Activated CD8-positive, alpha-beta T cell treated with anti-CD3 and anti-CD28 coated beads, Interleukin-2, amount 10 ng/mL, durations not matched to agents 7 days and 5 days (primary cell): ENCODE measurements at places on chromosomes 7 and 10. TPM values are rescaled to one million over a fixed set of nuclear protein-coding genes. Genes with fewer than 3 reads are reported as not detected.

ZNF511 gene
- total RNA-seq: 61.4 TPM

SH2B2 gene
- total RNA-seq: 0.16 TPM

TLX1 gene
- not detected for total RNA-seq

FAM180A gene
- not detected for total RNA-seq

DNA sequence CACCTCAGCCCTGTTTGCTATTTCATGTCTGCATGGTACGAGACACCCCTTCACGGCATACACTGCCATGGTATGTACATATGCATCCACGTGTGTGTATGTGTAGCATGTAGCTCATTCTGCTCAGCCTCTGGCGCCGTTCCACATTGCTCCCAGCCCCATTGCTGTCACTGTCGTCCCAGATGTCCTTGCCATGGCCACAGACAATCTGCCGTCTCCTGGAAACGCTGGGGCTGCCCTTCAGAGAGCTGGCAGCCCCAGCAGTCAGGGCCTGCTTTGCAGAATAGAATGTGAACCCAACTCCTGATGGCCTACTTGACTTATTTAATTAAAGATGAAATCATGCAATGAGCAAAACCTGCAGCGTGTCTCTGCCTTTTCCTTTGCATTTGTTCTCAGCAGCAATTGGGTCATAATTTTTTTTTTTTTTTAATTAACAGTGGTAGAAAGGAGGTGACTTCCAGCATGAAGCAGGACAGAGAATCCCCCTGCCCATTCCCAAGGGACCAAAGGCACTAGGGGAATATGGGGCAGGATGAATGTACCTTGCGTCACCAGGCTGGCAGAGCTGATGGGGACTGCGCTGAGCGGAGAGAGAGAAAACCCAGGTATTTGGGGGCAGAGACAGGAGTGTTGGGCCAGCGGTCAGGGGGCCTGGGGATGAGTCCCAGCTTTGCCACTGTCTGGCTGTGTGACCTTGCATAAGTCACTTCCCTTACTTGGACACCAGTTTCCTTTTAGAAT, 49.2 kb downstream of the CHST3 start:
- DNase-seq: no peak

DNA sequence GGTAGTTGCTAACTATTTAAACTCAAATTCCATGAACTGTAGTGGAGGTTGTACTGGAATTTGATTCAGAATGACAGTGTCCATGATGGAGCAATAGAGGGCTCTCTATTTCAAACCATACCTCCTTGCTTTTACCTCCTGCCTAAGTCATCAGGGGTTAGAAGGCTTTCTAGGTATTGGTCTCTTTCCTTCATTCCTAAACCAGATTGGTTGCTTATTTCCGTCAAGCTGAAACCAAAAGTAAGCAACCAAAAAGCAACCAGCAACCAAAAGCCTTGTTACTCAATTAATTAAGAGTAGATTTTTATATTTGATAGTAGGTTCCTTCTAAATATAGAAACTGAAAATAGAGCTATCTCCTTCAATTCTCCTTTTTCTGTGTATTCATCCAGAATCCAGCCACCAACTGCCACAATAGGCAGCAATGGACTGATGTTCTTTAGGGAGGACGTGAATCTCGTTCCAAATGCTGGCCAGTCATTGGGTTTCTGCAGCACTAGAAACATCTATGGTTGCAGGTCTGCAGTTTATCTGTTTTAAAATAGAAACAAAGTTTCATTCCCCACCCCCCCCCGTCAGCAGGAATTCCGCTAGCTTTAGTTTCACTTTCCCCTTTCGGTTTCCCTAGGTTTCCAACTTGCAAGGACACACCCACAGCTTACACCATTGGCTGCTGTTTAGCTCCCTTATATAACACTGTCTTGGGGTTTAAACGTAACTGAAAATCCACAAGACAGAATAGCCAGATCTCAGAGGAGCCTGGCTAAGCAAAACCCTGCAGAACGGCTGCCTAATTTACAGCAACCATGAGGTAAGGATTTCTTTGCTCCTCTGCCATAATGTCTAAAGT, at the start of gene IFIT1:
IFIT1 (plus strand) TSS at position 717 of the 850 bp plus-strand sequence; CDS start at position 807, 90 bp downstream.
- DNase-seq: peak; percentile 76

DNA sequence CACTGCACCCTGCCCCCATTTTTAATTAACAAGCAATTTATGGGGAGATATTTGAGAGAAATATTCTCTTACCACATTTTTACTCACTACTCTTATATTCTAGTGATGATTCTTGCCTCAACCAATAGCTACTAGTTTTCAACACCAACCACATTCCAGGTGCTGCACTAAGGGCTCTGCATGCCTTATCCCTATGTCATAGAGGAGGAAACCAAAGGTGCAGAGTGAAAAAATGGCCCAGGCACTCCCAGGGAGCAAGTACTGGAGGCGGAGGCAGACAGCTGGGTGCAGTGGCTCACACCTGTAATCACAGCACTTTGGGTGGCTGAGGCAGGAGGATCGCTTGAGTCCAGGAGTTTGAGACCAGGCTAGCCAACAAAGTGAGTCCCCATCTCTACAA, 35.5 kb upstream of the TPST1 start:
- no peak for DNase-seq

GRCh38 chr10:44854693-44855350, 56.3 kb upstream of the TMEM72 start:
- DNase-seq: no peak

- no peak for DNase-seq
These were observed 48.3 kb upstream of the RPA3 start for GRCh38 chr7:7766671-7767070.

SSBP1 gene
- 138 TPM for total RNA-seq

DNA sequence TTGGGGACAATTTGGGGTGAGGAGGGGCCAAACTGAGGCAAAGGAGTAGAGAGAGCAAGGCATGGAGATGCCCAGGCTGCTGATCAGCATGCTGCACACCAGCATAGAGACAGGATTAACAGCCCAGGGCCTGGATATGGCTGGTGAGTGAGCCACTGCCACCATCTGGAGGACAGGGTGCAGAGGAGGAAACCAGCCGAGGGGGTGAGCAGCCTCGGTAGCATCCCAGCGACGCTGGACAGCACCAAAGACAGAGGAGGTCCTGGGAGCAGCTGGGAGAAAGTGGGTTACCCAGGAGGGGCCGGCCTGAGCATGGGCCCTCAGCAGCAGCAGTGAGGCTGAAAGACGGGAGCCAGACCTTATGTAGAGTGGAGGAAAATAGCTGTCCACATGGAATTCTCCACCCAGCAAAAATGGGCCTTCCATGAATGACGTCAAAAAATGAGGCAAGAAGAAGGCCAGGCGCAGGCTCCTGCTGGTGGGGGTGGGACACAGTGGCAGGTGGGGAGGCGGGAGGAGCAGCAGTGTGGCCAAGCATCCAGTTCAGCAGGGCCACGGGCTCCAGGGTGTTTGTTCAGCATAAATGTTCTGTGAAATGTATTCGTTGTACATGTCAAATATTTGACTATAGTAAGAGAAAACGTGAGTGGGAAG, 16.7 kb downstream of the RET start:
- no peak for DNase-seq
